ENCODE measurements at places on chromosomes 16 and 17.

DNA sequence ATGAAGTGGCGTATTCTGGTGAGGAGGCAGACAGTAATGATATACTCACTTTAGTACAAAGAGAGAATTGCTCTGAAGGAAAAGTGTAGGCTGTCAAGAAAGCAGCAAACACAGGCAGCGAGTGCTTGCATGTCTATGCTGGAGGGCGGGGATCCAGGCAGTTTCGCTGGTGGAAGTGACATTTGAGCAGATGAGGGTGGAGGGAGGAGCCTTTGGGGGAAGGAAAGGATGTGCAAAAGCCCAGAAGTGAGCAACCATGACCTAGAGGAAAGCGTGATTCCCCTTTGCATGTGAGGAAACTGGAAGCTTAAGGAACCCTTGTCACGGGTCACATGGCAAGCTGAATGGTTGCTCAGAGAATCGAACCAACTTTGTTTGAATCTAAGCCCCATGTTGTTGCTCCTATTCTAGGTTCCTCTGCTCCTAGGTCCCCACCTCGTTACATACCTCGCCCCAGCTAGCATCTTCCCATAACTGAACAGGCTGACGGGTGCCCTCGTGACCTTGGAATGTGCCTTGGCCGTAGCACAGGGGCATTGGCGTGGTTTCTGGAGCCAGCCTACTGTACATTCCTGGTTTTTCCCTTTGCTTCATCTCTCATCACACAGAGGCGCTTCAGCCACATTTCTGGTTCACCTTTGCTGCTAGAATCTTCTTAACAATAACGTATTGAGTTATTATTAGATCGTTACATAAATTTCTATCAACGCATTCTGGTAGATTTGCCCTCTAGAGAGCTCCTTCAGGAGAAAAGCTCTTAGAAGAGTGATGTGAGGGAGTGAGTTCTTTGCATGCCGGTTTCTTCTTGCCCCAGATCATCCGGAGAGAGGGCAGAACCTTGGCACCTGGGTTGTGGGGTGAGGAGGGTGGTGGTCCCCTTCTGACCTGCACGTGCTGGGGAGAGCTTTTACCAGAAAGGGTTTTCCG, 191.8 kb downstream of the SNX29 start:
- no peak for DNase-seq

DNA sequence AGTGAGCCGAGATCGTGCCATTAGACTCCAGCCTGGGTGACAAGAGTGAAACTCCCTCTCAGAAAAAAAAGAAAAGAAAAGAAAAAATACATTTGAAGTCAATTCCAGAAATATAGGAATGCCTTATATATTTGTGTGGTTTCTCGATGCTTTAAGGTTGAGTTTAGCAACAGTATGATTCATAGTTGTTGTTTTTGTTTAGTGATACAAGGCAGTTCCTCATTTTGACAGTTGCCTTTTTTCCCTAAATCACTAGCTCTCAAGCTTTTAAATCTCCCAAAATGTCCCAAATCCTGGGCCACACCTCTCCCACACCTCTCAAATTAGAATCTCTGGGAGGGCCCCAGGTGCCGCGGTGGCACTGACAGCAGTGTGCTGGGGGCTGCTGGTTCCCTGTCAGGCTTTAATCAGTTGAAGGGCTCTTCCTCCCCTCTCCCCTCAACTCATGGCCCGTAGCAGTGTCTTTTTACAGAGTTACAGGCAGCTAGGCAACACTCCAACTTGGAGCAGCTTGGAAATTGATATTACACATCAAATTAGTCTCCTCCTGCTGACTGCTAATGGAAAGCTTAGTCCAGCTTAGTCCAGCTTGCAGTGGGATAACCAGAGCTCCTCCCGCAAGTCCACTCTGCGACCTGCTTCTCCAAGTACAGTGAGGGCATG, 58.4 kb downstream of the EPN2 start:
- DNase-seq, result no peak

GRCh38 chr17:27954548-27955495, 61.7 kb upstream of the LYRM9 start:
- DNase-seq, result no peak

- no peak for DNase-seq
Observed at GRCh38 chr17:38900978-38901656, 24.3 kb upstream of the LASP1NB start.

DNA sequence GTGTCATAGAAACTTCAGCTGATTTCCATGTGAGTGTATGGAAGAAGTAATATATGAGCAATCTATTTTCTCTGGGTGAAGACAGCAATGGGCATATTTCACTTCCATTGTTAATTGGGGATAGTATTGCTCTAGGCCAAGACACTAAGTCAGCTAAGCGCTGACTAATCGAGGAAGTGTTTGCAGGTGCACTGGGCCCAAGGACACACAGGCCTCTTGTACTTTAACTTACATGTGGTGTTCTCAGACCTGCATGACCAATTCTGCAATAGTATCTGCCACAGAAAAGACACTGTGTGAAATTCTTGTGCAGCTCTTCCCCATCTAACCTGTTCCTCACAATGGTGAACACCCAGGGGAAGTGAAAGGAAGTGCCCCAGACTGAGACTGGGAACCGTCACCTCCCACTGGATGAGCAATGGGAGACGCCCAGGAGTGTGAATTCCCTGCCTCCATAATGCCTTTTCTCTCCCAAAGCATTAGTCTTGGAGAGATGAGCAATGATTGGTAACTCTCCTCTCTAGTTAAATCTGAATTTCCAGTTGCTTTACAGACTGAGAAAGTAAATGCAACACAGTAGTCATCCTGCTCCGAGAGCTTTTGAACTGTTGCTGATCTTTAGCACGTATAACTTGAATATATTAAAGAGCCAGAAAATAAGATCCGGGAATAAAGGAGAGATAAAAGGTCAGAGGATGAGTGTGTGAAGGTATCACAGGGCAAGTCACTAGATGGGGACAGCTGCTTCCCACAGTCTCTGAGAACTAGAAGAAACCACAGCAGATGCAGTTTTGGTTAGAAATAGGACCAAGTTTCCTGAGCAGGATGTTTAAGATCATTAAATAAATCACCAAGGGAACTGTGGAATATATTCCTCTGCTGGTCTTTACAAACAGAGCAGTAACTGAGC, 82.6 kb downstream of the CDK5R1 start:
- DNase-seq, result no peak

DNA sequence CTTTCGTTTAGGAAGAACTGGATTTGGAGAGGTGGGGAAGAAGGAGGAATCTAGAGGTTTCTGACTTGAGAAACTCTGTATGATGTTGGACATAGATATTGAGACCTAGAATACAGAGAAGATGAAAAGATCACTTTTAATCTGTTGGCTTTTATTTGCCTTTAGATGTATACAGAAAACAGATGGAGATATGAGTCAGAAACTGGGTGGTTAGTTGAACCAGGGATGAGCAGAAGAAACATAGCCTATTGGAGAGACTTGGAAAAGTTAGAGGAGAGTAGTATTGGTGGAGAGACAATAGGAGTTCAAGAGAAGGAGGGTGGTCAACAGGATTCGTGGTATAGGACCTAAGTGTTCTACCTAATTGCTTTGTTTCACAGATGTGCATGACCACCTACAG, 5.1 kb downstream of the PHAF1 start:
- no peak for DNase-seq

- no peak for DNase-seq
Observed at GRCh38 chr17:8846768-8847211, 20.7 kb downstream of the PIK3R6 start.

GRCh38 chr17:8326511-8327302, 12.9 kb upstream of the ODF4 start:
- no peak for DNase-seq

DNA sequence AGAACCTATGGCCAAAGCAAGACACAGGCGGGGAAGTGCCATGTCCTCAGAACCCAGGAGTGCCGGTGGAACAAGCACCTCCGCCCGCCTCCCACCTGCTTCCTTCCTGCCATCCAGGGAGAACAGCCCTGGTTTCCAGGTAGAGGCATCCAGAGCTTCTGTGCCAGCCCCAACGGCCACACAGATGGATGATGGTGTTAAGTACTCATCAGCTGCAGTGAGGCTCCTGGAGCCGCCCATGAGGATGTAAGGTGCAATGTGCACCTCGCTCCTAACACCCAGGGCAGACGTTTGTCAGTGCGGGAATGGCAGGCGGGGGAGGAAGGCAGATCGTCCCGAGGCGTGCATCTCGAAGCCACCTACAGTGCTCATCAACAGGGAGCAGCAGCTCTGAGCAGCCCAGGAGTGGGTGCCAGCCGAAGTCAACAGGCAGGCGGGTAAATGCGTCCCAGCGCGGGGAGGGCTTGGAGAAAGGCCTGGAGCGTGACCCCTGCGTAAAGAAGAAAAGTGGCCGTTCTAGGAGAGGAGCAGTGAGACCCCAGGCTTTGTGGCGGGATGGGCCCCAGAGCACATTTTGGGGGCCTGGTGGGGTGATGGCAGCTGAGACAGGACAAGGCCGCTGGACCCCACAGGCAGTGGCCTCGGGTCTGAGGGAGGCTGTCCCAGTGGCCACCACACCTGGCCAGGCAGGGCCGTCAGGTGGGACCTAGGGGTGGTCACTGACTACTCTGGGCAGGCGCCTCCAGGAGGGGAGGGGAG, 46.1 kb upstream of the ACSF3 start:
- no peak for DNase-seq

DNA sequence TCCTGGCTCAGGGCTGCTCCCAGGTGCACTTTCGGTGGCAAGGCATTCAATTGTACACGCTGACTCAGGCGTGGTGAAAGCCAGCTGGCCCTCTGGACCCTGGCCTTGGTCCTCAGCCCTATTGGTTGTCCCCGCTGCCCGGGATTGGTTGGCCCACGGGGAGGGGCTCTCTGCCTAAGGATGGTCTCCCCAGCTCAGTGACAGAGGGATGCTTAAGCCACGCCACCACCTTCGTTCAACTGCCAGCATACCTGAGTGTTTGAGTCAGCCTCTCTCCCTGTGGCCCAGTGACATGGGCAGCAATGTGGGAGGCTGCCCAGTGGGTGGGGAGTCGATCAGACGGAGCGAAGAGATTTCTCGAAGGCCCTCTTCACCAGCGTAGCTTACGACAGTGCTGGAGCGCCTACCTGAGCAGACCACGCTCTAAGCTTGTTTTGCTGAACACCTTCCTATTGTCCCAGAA, 30.3 kb downstream of the IRF8 start:
- no peak for DNase-seq

DNA sequence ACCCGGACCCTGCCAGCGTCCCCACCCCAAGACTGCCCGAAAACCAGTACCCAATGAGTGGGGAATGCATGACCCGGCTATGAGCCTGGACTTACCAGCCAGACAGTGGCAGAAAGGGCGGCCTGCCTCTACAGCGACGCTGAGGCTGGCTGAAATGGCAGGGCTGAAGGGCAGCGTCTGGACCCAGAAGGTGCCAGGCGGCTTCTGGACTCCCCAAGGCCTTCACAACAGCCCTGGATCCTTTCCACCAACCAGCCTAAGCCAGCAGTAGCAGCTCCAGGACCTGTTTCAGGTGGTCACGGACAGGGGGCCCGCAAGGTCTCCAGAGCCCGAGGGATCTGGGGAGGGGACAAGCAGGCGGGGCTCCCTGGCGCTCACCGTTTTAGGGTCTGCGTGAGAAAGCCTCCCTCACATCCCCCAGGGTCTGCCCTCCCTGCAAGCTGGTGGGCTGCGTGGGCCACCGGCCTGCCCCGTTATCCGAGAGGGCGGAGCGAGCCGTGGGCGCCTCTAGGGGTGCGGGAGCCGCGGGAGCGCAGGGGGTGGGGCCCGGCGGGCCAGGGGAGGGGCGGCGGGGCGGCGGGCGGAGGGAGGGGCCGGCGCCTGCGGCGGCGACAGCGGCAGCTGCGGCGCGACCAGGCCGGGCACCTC, at the start of gene RIPOR1:
TSS of gene RIPOR1 (plus strand) at position 608 of the 648 bp plus-strand sequence. CDS start 9,618 bp downstream, outside the sequence.
- DNase-seq, result no peak

DNA sequence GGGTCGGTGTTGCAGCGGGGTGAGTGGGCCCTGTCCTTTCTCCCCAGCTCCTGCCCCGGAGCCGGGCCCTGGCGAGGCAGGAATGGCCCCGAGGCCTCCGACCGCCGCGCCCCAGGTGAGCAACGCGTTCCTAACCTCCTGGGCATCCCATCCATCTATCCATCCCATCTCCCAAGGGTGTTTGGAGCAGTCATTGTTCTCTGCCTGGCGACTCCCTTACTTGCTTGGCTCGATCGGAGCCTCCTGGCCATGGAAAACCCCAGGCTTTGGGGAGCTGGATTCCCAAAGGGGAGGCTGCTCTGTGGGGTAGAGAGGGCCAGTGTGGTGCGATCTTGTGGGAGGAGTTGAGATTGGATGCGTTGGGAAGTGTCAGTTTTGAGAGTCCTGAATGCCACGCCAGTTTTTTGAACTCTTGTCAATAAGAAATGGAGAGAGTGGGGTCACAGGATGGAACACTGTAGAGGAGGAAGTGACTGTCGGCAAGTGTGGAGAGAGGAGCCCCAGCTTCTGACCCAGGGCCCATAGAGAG, 684 bp downstream of the ZFP90 start:
- no peak for DNase-seq

DNA sequence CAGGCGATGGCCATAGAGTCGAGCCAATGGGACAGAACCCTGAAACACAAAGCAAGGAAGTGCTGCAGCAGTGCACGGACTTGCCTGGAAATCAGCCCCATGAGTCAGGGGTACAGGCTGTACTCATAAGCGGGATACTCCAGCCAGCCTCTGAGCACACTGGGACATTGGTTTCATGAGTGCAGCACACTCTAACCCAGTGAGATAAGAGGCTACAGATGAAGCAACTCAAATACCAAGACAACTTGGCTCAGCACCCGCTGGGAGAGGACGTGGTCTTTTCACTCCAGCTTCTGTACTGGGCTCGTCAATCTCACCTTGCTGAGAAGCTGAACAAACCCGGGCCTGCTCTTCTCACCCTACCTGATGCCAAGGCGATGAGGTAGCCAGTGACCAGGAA, 98.2 kb downstream of the AXIN2 start:
- no peak for DNase-seq

DNA sequence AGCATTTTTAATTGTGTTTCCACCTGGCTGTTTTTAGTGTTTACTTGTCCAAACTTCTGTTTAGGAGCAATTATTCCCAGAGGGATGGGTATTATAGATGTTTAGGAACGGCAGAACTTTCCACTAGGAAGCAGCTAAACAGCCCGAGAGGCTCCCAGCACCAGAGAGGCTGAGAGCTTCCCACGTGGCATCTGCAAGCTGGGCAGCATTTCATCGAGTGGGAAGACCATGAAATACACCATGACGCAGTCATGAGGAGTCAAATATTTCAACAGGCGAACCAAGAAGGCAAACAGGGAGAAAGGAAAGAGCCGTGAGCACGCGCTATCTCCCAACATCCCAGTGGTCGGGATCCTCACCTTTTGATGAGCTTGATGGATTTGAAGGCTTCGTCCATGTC, 24.1 kb downstream of the TMEM204 start:
- no peak for DNase-seq

DNA sequence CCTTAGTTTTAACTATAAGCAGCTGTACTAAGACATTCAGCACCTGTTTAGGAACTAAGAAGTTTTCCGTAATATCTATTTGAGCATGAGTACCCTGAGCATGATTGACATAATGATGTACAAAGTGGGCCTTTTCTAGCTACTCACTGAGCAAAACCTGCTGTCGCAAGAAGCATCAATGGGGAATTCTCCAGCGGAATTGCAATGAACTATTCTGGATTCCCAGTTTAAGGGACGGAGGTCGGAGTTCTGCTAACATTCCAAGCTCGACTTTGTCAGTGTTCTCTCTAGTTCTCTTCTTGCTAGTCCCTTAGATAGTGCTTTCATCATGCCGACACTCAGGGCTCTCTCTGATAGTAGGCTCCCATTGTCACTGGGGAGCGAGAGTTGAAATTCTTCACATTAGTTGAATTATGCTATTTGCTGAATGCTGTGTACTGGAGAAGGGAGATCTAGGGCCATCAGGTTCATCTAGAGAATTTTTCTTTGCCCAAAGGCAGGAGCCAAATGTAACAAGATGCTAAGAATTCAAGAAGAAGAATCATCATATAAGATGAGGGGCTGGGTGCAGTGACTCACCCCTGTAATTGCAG, 40.2 kb upstream of the MYH2 start:
- no peak for DNase-seq
